ENCODE measurements at places on chromosomes 4 and X.

GRCh38 chr4:94160774-94161173 lies 46.9 kb upstream of the SMARCAD1 start:
- no peaks in the 10 kb centered on the region for H3K27me3 ChIP-seq
- no peak for DNase-seq
- H3K4me3 ChIP-seq: no peak overlapping the region
- no peaks in the 10 kb centered on the region for H3K4me1 ChIP-seq

- H3K27ac ChIP-seq: no peak overlapping the region
- no peaks in the 10 kb centered on the region for H3K36me3 ChIP-seq
- no peak overlapping the region for H3K4me3 ChIP-seq
Measured at GRCh38 chr4:21656832-21657231, 291.7 kb downstream of the KCNIP4 start.

- DNase-seq: no peak
- H3K4me3 ChIP-seq: no peak overlapping the region
Measured at GRCh38 chrX:128653524-128654060, 601.4 kb upstream of the ACTRT1 start.

DNA sequence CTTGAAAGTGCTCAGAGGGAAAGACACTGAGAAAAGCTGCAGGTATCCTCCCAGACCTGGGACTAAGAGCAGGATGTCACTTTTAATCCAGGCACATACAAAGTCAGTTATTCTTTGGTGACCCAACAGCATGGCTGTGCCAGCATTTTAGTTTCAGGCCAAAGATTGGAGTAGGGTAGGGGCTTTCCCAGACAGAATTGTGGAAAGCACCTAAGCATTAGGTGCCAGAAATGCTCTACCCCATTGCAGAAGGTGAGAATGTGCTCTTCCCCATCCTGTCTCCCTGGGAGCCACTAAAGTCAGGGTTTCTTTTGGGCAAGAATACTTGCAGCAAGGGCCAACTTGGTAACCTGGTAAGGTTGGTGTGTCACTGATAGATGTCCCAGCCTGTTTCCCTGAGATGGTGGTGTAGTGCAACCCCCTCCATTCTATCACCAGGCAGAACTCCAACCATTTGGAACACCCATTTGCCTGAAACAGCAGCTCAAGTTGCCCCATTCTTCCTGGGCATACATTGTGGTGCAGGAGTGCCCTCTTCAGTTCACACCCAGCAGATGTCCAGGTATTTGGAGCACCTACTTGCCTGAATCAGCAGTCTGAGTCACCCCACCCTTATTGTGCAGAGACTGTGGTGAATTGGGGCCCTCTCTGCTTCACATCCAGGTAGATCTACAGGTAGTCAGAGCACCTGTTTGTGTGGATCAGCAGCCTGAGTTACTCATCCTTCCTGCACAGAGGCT lies 183.5 kb downstream of the ZC4H2 start:
- DNase-seq: no peak
- no peak overlapping the region for H3K4me3 ChIP-seq
- H3K4me1 ChIP-seq: no peaks in the 10 kb centered on the region
- no peak overlapping the region for H3K27ac ChIP-seq
- H3K27me3 ChIP-seq: no peaks in the 10 kb centered on the region

DNA sequence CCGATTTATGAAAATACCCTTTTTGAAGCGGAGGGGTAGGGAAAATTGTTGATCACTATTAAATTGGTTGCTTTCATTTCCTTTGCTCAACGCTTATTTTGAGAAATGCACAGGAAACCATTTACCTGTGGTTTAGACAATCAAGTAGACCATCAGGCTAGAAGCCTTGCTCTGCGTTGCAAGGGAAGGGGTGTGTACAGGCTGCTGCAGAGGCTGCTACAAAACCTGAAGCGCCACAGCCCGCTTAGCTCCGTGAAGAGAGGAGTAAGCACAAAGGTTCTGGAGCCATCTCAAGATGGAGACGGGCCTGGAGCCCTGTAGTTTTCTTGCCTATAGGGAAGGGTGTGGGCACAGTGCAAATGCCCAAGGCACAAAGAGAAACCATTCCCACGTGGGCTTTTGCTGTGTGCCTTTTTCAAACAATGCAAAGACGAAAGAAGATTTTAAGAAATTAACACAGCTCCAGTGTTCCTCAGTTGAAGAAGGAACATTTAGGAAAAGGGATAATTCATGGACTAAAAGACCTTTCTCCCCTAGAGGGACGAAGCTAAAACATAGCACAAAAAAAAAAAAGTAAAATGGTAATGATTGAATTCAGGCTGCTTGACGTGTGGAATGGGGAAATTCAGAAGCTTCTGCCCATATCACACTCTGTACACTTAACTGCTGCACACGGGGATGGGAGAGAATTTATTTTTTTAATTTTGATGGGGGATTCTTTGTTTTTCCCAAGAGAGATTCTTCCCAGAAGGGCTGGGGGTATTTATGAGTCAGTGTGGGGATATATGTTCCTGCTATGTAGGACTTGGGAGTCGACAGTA lies 3.5 kb downstream of the TMSB4X start:
- DNase-seq: peak; percentile 88
- H3K4me3 ChIP-seq: peak overlapping the region; percentile 85
- H3K4me1 ChIP-seq: peaks cover 50% of the 10 kb centered on the region
- H3K27me3 ChIP-seq: no peaks in the 10 kb centered on the region

DNA sequence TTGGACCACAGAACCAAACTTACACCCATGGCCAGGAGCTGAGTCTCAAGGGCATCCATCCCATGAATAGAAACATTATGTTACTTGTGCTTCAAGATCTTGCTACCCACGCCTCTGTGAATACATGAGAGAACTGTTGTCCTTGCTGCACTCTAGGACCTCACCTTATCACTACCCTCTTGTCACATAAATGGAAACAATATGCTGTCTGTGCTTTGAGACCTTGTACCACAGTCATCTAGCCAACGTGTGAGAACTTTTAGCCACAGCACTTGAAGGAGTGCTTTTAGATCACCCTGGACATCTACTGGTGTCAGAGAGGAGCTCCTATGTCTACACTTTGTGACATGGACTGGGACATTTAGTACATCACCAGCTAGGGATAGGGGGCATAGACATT lies 30.7 kb upstream of the HUWE1 start:
- no peak for DNase-seq
- H3K4me3 ChIP-seq: no peak overlapping the region
- peaks cover 51% of the 10 kb centered on the region for H3K4me1 ChIP-seq
- no peaks in the 10 kb centered on the region for H3K36me3 ChIP-seq
- peak overlapping the region; percentile 81 for H3K27ac ChIP-seq

- no peak overlapping the region for H3K4me3 ChIP-seq
- no peak overlapping the region for H3K27ac ChIP-seq
Measured at GRCh38 chrX:118016422-118016821, 100.2 kb downstream of the KLHL13 start.

DNA sequence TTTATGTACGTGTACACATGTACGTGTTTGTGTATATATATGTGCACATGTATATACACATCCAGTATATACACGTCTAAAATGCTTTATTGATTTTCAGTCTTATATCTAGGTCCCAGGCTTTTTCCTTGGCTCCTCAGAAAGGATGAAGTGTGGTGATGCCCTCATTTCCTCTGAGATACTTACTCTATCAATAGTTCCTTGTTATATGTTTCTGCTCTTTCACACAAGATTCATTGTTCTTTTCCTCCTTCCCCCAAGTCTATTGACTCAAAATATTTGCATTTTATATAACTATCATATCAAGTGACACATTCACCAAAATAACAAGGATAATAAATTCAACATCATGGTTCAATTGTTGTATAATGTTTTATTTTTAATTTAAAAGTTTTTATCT lies 359.2 kb downstream of the EPHA5 start:
- no peak for DNase-seq
- no peaks in the 10 kb centered on the region for H3K27me3 ChIP-seq
- no peaks in the 10 kb centered on the region for H3K36me3 ChIP-seq
- no peak overlapping the region for H3K4me3 ChIP-seq
- no peaks in the 10 kb centered on the region for H3K4me1 ChIP-seq
- no peak overlapping the region for H3K27ac ChIP-seq

DNA sequence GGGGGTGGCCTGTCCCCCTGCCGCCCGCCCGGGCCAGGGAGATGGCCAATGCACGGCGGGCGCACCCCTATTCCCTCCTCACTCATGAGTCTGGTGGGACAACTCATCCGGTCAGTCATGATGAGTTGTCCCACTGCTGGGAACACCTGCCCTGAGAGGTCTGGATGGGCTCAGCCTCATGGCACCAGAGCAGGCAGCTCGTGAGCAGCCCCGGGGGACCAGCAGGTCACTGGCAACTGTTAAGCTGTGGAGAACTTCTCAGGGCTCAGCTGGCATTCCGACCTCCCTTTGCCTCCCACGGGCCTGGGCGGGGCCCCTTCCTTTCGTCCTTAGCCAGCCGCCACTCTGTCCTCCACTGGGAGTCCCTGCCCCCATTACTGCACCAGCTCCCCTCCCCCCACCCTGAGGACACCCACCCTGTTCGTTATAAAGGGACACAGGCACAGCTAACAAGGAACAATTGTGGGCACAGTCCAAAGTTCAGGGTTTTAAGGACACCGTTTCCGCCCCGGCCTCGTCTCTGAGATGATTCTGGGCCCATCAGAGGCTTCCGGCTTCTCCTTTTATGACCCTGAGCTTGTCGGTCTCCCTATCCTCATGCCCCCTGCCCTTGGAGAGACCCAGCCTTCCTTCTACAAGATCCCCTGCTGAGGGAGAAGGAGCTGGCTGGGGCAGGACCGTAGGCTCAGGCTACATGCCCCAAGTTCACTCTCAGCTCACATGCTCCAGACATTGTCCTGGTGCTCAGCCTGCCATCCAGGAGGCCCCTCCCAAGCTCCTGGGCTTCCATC lies 14.6 kb upstream of the KIAA0232 start:
- peaks cover 14% of the 10 kb centered on the region for H3K4me1 ChIP-seq
- H3K27me3 ChIP-seq: no peaks in the 10 kb centered on the region
- no peaks in the 10 kb centered on the region for H3K36me3 ChIP-seq
- no peak overlapping the region for H3K27ac ChIP-seq

DNA sequence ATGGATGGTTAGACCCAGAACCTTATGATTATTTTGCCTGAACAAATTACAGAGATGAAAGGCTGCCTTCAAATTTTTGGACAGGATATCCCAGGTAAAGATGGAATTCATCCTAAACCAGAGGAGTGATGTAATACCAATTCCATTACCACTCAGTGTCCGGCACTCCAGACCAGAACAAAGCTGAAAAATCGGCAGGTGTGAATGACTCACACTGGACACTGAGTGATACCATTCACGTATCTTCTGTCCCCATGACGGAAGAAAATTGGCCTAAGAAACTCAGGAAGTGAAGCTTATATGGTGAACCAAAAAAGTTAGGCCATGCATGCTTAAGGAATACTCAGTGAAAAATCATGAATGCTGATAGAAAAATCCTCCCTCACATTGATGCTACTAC lies 34.5 kb downstream of the PALLD start:
- H3K27me3 ChIP-seq: no peaks in the 10 kb centered on the region
- H3K4me1 ChIP-seq: no peaks in the 10 kb centered on the region
- H3K4me3 ChIP-seq: no peak overlapping the region
- no peaks in the 10 kb centered on the region for H3K36me3 ChIP-seq
- no peak for DNase-seq
- H3K27ac ChIP-seq: no peak overlapping the region

- H3K27me3 ChIP-seq: no peaks in the 10 kb centered on the region
- no peak overlapping the region for H3K27ac ChIP-seq
- H3K4me3 ChIP-seq: no peak overlapping the region
- no peak for DNase-seq
- peaks cover 5% of the 10 kb centered on the region for H3K36me3 ChIP-seq
- H3K4me1 ChIP-seq: no peaks in the 10 kb centered on the region
Measured at GRCh38 chr4:127988638-127989037, 23.4 kb downstream of the ABHD18 start.

- no peak for DNase-seq
- H3K4me1 ChIP-seq: no peaks in the 10 kb centered on the region
- H3K36me3 ChIP-seq: no peaks in the 10 kb centered on the region
Measured at GRCh38 chr4:92091335-92091734, 212.4 kb upstream of the GRID2 start.

GRCh38 chr4:86960557-86960961 lies 25.7 kb downstream of the AFF1 start:
- peaks cover 7% of the 10 kb centered on the region for H3K4me1 ChIP-seq
- no peaks in the 10 kb centered on the region for H3K36me3 ChIP-seq
- H3K27me3 ChIP-seq: no peaks in the 10 kb centered on the region
- DNase-seq: no peak
- H3K27ac ChIP-seq: no peak overlapping the region

DNA sequence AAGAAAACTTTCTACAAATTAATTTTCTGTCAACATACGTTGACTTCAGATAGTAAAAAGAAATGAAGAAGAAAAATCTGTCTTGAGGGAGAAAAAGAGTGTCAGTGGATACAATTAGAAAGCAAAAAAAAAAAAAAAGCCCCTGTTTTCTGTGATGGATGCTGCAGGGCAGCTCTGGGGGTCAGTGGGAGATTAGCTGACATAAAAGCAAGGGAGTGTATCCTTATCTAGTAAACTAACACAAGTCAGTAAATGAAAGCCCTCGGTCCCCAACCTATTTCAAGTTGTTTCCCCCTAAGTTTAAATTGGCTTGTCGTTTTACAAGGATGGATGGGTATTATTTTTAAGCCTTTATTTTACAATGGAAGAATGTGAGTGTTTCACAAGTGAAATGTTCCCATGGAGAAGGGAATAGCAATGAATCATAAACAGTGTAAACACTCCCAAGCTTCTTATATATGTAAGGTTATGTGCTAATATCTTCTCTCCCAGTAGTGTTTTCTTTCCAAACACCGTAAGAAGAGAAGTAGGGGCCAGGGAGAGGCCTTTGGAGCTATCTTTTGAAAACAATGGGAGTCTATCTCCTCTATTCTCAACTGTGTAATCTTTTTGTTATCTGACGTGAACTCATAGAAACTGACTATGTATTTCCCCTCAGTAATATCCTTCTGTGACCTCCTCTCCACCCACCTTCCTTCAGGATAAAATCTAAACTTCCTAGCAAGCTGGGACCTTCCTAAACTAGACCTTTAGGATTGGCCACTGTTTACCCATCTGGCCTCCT lies 347.7 kb downstream of the FBXO8 start:
- H3K27me3 ChIP-seq: no peaks in the 10 kb centered on the region
- no peak overlapping the region for H3K4me3 ChIP-seq
- H3K4me1 ChIP-seq: no peaks in the 10 kb centered on the region
- no peaks in the 10 kb centered on the region for H3K36me3 ChIP-seq
- DNase-seq: no peak
- H3K27ac ChIP-seq: no peak overlapping the region

- no peaks in the 10 kb centered on the region for H3K4me1 ChIP-seq
- H3K27ac ChIP-seq: no peak overlapping the region
- H3K4me3 ChIP-seq: no peak overlapping the region
- H3K36me3 ChIP-seq: no peaks in the 10 kb centered on the region
- DNase-seq: no peak
- no peaks in the 10 kb centered on the region for H3K27me3 ChIP-seq
Measured at GRCh38 chrX:21730026-21730425, 27.9 kb downstream of the SMPX start.

GRCh38 chr4:185128272-185129119 lies 14.6 kb upstream of the SLC25A4 start:
- peak; percentile 17 for DNase-seq
- peaks cover 15% of the 10 kb centered on the region for H3K4me1 ChIP-seq
- no peak overlapping the region for H3K4me3 ChIP-seq
- no peak overlapping the region for H3K27ac ChIP-seq
- no peaks in the 10 kb centered on the region for H3K36me3 ChIP-seq
- H3K27me3 ChIP-seq: peaks cover 10% of the 10 kb centered on the region
